Esophagus squamous epithelium (tissue), 5 donors: ENCODE measurements at places on chromosomes 7 and 10.

DNA sequence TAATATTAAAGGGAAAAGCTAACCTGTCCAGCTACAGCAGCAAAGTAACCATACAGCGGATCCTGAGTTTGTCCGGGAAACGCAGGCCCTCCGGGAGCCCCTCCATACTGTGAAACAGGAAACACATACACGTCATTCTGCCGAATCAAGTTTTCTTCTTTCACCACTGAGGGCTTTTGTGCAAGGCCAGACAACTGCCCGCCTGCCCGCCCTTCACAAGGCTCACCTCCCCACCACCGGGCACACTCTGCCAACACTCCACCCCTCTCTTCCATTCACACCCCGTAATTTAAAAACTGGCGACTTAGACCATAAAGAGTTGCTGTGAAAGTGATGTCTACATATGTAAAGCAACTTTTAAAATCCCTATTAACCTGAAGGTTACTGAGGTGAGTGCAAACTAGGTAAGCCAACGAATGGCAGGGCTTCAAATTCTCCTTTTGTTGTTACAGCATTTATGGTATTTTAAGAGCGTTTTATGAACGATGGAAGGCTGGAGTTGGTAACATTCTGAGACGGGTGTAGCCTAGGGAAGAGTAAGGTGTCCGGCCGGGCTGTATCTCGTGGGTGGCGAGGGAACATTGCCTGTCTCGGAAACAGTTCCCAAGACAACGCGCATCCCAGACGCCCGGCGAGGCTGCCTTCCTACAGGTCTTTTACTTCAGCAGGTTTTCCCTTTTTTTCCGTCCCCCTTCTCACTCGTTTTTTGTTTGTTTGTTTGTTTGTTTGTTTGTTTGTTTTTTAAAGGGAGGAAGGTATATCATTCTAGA is 817 bp downstream of the SRI start:
- DNase-seq: no peak

GRCh38 chr7:34758111-34758601 is 100.1 kb downstream of the NPSR1 start:
- DNase-seq: no peak

DNA sequence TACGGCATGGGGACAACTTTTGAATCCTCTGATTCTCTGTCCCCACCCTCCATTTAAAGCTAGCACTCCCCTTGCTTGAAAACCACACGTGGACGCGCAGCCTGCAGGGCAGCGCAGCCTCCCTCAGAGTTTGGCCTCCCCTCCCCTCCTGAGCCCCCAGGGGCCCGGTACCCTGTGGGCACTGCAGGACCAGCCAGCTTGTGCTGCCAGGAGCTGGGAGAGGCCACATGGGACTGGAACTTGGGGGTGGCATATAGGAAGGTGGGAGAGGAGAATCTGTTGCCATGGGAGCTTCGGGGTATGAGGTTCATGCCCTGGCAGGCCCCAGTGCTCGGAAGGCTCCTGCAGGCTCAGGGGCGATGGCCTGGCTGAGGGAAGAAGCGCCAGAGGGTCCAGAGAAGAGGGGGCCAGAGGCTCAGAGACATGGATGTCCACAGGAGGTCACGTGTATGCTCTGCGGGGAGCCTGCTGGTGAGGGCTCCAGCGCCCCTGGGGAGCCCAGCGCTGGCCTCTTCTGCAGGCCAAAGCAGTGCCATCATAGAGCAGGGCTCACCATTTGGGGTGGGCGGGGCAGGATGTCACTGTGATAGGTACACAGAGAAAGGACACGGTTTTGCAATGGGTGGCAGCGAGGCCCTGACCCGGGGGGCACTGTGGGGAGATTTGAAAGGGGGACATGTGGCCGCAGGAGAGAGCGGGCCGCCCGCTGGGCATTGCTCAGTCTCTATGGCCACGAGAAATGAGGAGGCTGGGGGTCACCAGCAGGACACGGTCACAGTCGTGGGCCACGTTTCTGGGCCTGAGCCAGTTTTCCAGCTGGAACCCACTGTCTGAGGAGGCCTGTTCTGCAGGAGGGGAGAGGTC is 64.2 kb downstream of the GLRX3 start:
- DNase-seq: no peak

DNA sequence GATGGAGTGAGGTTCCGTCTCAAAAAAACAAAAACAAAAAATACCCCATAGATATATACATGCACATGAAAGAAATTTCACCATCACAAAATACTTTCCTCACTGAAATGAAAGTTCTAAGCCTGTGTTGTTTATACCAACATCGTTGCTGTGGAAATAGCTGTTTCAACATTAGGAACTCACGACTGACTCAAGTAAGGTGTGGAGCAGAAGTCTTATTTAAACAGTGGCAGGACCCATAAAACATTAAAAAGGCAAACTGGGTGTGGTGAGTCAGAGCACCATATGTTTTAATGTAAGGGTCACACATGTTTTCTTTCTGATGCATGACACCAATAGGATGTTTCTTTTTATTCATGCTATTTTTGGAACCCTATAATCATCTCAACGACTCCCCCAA is 48.3 kb downstream of the BAIAP2L1 start:
- DNase-seq: no peak

DNA sequence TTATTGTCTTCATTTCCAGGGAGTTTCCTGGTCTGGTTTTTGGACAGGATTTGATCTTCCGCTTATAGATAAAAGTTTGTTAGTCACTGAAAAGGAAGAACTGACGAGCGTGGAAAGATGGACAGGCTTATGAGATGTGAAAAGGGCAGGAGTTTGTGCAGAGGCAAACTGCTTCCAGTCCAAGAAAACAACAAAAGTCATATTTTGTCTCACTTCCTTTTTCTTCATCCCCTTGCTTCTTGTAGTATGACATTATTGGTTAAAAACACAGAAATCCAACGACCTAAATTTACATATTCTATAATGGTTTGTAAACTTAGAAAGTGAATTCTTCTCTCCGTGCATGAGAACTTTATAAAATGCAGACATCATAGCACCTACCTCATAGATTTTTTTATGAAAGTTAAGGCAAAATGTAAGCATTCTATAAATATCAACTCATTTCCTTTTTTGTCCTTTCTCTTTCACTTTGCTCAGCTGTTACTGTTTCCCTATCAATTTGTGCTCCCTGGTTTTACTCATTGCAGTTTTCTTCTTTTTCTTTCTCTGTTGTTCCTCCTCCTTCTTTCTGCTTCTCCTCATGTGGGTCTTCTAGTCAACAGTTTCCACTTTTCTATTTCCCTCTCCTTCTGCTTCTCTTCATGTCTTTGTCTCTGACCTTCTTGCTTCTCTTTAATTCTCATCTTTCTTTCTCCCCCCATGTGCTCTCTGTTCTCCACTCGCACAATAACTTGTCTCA is 370.2 kb downstream of the ARL4A start:
- DNase-seq: no peak
